Mesothelial cell of epicardium (in vitro differentiated cells): ENCODE measurements at places on chromosomes 16 and 17. TPM values are rescaled to one million over a fixed set of nuclear protein-coding genes. Genes with fewer than 3 reads are reported as not detected.

DNA sequence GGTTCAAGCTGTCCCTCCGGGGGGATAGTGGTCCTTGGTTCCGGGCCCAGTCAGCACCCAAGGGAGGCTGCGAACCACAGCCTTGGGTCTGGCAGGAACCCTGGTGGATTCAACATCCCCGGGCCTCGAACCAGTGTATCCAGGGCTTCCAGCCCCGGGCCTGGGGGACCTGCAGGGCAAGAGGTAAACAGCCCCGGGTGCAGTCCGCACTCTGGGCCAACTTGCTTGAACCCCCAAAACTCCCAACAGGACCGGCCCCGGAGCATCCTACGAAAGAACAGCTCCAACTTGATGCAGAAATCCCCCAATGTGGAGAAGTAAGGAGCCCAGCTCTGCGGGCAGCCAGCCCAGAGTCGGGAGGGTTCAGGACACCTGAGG is 1.5 kb upstream of the NEURL4 start:
- peak overlapping the region; percentile 89 for H3K4me3 ChIP-seq
- no peak for DNase-seq
- H3K36me3 ChIP-seq: no peaks in the 10 kb centered on the region
- H3K27me3 ChIP-seq: no peaks in the 10 kb centered on the region

GRCh38 chr17:81019563-81020442 is 15.1 kb upstream of the BAIAP2 start:
- H3K36me3 ChIP-seq: peaks cover 3% of the 10 kb centered on the region
- no peak overlapping the region for H3K27ac ChIP-seq
- no peak overlapping the region for H3K4me3 ChIP-seq
- peaks cover 3% of the 10 kb centered on the region for H3K27me3 ChIP-seq
- no peak for DNase-seq

GRCh38 chr17:8939496-8940334 is 25.8 kb downstream of the PIK3R5 start:
- DNase-seq: no peak
- no peak overlapping the region for H3K27ac ChIP-seq
- no peak overlapping the region for H3K4me3 ChIP-seq
- no peaks in the 10 kb centered on the region for H3K36me3 ChIP-seq
- no peaks in the 10 kb centered on the region for H3K4me1 ChIP-seq
- peaks cover 64% of the 10 kb centered on the region for H3K27me3 ChIP-seq

- H3K27me3 ChIP-seq: no peaks in the 10 kb centered on the region
- H3K4me3 ChIP-seq: no peak overlapping the region
- H3K4me1 ChIP-seq: no peaks in the 10 kb centered on the region
- no peak overlapping the region for H3K27ac ChIP-seq
- H3K36me3 ChIP-seq: no peaks in the 10 kb centered on the region
Observed at GRCh38 chr16:62816971-62817519, 780.8 kb upstream of the CDH8 start.

DNA sequence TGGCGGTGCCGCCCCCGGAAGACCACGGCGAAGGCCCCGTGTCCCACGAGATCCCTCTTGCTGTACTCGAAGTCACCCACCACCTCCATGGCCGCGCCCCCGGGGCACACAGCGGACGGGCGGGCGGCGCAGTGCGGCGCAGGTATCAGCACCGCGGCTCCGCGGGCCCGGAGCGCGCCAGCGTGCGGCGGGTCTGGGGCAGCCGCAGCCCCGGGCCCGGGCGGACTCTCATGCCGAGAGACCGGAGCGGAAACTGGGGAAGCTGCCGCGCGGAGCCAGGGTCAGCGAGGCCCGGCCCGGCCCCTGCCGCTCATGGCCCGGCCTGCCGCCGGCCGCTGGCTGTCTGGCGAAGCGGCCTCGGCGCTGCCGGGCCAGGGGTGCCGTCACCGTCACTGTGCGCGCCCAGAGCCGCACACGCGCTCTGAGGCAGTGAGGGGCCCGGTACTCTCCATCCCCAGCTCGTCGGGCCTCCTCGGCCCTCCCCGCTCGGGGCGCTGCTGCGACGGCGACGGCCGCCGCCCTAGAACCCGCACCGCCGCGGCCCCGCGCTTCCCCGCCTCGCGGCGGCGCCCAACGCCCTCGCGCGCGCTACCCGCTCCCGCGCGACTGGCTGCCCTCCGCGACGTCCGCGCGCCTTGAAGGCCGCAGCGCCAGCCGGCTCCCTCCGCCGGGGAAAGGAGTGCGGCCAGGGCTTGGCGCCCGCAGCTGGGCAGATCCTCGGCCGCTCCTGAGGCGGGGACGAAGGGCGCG is at the start of gene ULK2:
Gene ULK2, minus strand, starts transcription at position 608 of the 750 bp plus-strand sequence. Its CDS starts 519 bp downstream, at position 89.
- DNase-seq: peak; percentile 74
- peak within 1 kb of the TSS; percentile 87 for H3K4me3 ChIP-seq
- H3K27me3 ChIP-seq: no peaks in the 10 kb centered on the region
- H3K27ac ChIP-seq: peak within 1 kb of the TSS; percentile 91
- H3K36me3 ChIP-seq: peaks cover 11% of the 10 kb centered on the region

GRCh38 chr17:28346746-28347246 is 10.5 kb downstream of the POLDIP2 start:
- peaks cover 28% of the 10 kb centered on the region for H3K36me3 ChIP-seq
- no peaks in the 10 kb centered on the region for H3K4me1 ChIP-seq
- no peaks in the 10 kb centered on the region for H3K27me3 ChIP-seq
- H3K4me3 ChIP-seq: no peak overlapping the region
- no peak for DNase-seq

DNA sequence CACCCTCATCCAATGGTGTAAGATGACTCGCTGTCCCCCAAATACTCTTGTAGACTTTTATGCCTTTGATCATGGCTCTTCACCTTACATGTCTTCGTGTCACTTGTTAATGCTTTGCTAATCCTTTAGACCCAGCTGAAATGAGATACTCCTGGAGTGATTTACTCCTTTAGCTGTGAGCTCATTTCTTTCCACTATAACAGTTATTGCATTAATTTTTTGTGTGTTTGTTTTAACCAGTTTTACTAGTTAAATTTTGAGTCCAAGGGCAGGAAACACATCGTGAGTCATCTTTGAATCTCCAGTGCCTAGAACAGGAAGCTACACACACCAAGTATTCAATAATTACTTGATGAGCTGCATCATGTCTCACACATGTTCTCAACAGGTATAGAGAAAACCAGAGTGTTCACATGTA is 6.5 kb upstream of the CTCF start:
- peaks cover under 1% of the 10 kb centered on the region for H3K4me1 ChIP-seq
- H3K27me3 ChIP-seq: no peaks in the 10 kb centered on the region
- no peak for DNase-seq
- no peaks in the 10 kb centered on the region for H3K36me3 ChIP-seq

GRCh38 chr16:2702438-2702825 is 17.6 kb downstream of the PRSS27 start:
- no peak overlapping the region for H3K27ac ChIP-seq
- H3K4me3 ChIP-seq: no peak overlapping the region
- no peaks in the 10 kb centered on the region for H3K4me1 ChIP-seq
- no peaks in the 10 kb centered on the region for H3K27me3 ChIP-seq
- H3K36me3 ChIP-seq: no peaks in the 10 kb centered on the region

- no peaks in the 10 kb centered on the region for H3K27me3 ChIP-seq
- H3K4me1 ChIP-seq: peaks cover 1% of the 10 kb centered on the region
- H3K27ac ChIP-seq: no peak overlapping the region
- no peak for DNase-seq
Observed at GRCh38 chr17:55407641-55408566, 13.7 kb downstream of the MMD start.

- peaks cover 12% of the 10 kb centered on the region for H3K27me3 ChIP-seq
- no peak for DNase-seq
- peaks cover 12% of the 10 kb centered on the region for H3K4me1 ChIP-seq
- no peak overlapping the region for H3K4me3 ChIP-seq
Observed at GRCh38 chr17:30337393-30337999, 3.6 kb upstream of the TMIGD1 start.

- H3K36me3 ChIP-seq: peaks cover 4% of the 10 kb centered on the region
- no peaks in the 10 kb centered on the region for H3K27me3 ChIP-seq
- peak overlapping the region; percentile 83 for H3K27ac ChIP-seq
- peaks cover 14% of the 10 kb centered on the region for H3K4me1 ChIP-seq
Observed at GRCh38 chr17:63647065-63647725, 25.0 kb downstream of the MAP3K3 start.

- no peak for DNase-seq
- no peak overlapping the region for H3K27ac ChIP-seq
- H3K27me3 ChIP-seq: no peaks in the 10 kb centered on the region
- no peaks in the 10 kb centered on the region for H3K4me1 ChIP-seq
Observed at GRCh38 chr16:11238272-11239202, 17.5 kb downstream of the SOCS1 start.

- H3K27me3 ChIP-seq: peaks cover 13% of the 10 kb centered on the region
- H3K36me3 ChIP-seq: no peaks in the 10 kb centered on the region
- H3K4me3 ChIP-seq: no peak overlapping the region
- H3K27ac ChIP-seq: no peak overlapping the region
Observed at GRCh38 chr16:26643519-26643918, 423.2 kb upstream of the C16orf82 start.

DNA sequence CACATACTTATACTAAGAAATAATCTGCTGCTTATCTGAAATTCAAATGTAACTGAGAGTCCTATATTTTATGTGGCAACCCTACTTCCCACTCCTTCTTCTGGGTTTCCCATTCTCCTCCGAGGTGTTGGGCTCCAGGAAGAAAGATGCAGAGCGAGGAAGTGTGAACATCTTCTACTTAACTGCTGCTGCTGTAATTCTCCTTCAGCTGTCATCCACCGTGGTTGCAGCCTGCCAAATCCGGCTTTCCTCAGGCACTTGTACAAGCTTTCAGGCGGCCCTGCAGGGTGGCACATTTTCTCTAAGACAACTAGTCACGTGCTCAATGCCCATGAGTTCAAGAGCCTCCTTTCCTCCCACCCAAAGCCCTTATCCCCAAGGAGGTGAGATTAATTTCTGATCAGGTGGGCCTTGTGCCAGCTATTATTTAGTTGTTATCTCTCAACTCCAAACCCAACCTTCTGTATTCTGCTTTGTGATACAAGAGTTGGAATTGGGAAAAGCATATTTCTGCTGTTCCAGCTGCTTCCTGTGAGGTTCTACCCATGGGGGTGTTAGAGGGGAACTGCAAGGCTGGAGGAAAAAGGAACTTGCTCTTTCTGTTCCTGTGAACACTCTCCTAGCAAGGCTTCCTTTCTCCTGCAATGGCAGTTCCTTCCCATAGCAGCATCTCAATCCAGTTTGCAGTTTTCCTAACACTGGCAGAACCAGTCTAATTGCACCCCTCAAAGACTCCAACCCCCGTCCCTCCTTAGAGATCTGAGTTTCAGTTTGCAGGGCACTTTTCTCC is 67.6 kb upstream of the RBBP6 start:
- H3K4me3 ChIP-seq: no peak overlapping the region
- H3K27ac ChIP-seq: no peak overlapping the region
- H3K4me1 ChIP-seq: no peaks in the 10 kb centered on the region
- no peaks in the 10 kb centered on the region for H3K36me3 ChIP-seq

DNA sequence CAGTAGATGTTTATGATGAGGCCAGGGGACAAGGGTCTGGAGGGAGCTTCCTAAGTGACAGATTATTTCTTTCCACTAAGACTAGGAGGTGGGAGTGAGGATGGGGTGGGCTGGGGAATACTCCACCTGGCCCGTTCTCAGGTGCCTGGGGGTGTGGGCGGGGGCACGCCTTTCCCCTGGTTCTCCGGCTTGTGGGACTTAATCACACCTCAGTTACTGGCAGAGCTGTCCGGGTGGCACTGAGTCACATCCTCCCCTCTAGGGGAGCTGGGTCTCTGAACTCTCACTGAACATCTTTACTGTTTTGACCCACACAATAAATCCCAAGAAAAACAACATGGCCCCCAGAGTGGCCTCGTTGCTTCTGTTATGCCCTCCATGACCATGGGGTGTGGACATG is 332.8 kb downstream of the MAF start:
- peaks cover 40% of the 10 kb centered on the region for H3K27me3 ChIP-seq
- H3K36me3 ChIP-seq: no peaks in the 10 kb centered on the region
- no peak overlapping the region for H3K4me3 ChIP-seq
- DNase-seq: no peak
- no peak overlapping the region for H3K27ac ChIP-seq
- no peaks in the 10 kb centered on the region for H3K4me1 ChIP-seq

GRCh38 chr17:82256242-82256885 is 17.1 kb downstream of the CSNK1D start:
- DNase-seq: no peak
- H3K27ac ChIP-seq: no peak overlapping the region
- no peak overlapping the region for H3K4me3 ChIP-seq
- H3K36me3 ChIP-seq: peaks cover 57% of the 10 kb centered on the region
- H3K4me1 ChIP-seq: peaks cover 5% of the 10 kb centered on the region

DNA sequence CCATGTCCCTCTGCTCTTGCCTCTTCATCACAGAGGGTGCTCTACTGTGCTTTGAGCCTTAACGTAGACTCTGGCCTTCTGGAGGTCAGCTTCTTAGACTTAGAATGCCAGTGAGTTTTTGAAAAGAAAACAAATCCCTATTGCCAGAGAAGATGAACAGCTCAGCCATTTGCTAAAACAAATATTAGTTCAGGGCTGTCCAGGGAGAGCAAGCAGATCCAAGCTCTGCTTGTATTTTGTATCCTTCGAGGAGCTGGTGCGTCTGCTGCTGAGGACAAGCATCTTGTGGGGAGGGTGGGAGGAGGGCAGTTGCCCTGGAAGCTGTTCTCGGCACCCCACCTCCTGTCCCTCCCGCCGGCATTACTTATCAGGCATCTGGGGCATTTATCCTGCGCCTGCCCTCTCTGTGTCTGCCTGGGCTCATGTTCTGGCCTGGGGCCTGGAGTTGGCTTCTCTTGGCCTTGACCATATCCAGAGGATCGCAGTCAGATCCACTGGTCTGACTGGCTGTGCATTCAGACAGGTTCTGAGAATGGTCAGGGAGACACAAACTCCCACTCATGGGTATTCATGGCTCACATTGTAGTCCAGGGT is 173.1 kb upstream of the NLRP1 start:
- peaks cover 38% of the 10 kb centered on the region for H3K27me3 ChIP-seq
- H3K27ac ChIP-seq: no peak overlapping the region
- H3K4me3 ChIP-seq: no peak overlapping the region

DNA sequence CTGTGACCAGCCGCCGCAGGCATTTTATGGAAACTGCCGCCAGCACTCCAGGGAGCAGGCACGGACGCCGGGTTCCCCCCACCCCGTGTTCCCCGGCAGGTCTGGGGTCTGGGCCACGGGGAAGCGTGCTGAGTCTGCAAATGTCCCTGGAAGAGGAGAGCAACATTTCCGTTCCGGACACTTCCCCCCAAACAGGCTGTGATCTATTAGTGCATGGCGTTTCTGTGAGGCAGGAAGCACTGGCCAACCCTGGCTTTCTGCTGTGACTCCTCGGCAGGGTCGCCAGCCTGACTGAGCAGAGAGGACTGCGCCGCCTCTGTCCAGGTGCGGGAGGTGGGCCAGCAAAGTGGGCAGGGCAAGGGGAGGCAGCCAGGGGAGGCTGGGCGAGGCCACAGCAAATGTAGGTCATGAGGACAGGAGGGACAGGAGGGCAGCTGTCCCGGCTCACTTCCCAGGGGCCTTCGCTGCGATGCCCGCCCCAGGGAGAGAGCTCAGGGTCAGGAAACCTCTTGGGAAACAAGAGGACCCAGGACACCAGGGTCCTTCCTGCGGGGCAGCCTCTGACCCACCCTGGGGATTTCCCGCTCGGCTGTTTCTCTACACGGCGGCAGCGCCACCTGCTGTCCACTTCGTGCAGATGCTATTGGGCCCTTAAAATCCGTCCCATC is 9.5 kb downstream of the FOXF1 start:
- H3K4me3 ChIP-seq: no peak overlapping the region
- DNase-seq: no peak
- H3K27me3 ChIP-seq: peaks cover 91% of the 10 kb centered on the region
- H3K4me1 ChIP-seq: peaks cover 3% of the 10 kb centered on the region
- H3K36me3 ChIP-seq: no peaks in the 10 kb centered on the region
- no peak overlapping the region for H3K27ac ChIP-seq

The GLP2R gene
- total RNA-seq: 1.3 to 1.6 TPM (median 1.5 TPM) in 3 replicates

The MYO15A gene
- total RNA-seq: 6.3 to 8.2 TPM (median 6.3 TPM) in 3 replicates

The TMEM92 gene
- total RNA-seq: 2.7 to 3.9 TPM (median 3.6 TPM) in 3 replicates

The SMIM22 gene
- not detected in 3 replicates for total RNA-seq

The MMP28 gene
- 0.34 to 0.86 TPM in 2 of 3 replicates, not detected in the other for total RNA-seq

The CTF1 gene
- total RNA-seq: 9.1 to 11.5 TPM (median 10.3 TPM) in 3 replicates

The CCL11 gene
- not detected in 3 replicates for total RNA-seq

The MT1A gene
- total RNA-seq: not detected in 3 replicates

The SUMO2 gene
- 542 to 571 TPM (median 565 TPM) in 3 replicates for total RNA-seq

The QPRT gene
- 326 to 330 TPM (median 328 TPM) in 3 replicates for total RNA-seq

The CCL17 gene
- total RNA-seq: not detected in 3 replicates

The NOD2 gene
- 0.52 to 0.63 TPM (median 0.58 TPM) in 3 replicates for total RNA-seq
